Left lung (tissue), 14 donors: ENCODE measurements at places on chromosomes 5 and 9. TPM values are rescaled to one million over a fixed set of nuclear protein-coding genes. Genes with fewer than 3 reads are reported as not detected.

GRCh38 chr9:116901260-116901659 is 214.2 kb downstream of the TRIM32 start:
- no peak for DNase-seq

BAAT gene
- total RNA-seq = 18.6 TPM

- DNase-seq = no peak
Observed at GRCh38 chr9:93009337-93010015, 49.0 kb upstream of the SUSD3 start.

DNA sequence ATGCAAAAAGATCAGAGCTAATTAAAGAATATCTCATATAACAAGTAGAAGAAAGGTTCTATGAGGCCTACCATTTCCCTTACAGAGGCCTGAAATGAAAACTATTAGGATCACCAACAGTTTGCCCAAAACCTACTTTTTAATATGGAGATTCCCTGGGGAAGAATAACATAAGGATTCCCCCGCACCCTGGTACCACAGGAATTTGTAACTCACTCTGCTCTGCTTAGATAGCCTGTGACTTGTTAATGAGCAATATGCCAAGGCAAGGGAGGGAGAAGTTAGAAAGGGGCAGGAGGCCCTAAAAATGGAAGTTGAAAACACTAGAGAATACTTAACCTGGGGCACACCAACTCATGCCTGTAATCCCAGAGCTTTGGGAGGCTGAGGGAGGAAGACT is 107.0 kb downstream of the CDH6 start:
- DNase-seq = no peak

FBN2 gene
- total RNA-seq = 6.2 TPM

DNA sequence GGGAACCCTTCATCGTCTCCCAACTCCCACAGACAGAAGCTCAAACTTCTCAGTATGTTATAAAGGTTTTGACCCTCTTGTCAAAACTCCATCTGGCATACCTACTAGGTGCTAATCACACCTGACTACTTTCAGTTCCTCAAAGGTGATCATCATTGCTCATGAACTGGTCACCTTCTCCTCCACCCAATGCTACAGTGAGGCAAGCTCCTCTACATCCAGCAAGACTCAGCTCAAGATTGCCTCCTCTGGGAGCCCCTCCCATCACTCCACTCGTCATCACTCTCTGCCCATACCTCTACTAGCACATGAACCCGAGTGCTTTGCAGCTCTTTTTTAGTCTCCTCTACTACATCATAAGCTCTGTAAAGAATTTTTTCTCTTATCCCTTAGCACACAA is 102.4 kb downstream of the LPAR1 start:
- DNase-seq = no peak

NSD1 gene
- total RNA-seq = 71.2 TPM

HACD4 gene
- 8.4 TPM for total RNA-seq

DNA sequence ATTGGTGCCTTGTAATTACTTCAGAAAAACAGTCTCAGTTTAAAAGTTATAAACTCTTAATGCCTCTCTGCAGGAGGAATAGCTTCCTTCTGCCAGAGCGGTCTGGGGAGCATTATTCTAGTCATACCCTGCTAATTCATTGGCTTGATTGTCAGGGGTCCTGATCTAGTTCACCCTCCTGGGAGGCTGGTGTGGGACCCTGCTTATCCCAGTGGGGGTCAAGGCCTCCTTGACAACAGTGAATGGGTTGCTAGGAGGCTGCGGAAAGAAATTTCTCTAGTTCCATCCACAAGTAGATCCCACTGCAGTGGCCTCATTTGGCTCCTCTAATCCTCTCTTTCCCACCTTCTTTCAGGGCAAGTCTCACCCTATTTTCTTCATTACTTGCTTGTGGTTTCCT is 105.7 kb downstream of the TMC1 start:
- DNase-seq = no peak

DNA sequence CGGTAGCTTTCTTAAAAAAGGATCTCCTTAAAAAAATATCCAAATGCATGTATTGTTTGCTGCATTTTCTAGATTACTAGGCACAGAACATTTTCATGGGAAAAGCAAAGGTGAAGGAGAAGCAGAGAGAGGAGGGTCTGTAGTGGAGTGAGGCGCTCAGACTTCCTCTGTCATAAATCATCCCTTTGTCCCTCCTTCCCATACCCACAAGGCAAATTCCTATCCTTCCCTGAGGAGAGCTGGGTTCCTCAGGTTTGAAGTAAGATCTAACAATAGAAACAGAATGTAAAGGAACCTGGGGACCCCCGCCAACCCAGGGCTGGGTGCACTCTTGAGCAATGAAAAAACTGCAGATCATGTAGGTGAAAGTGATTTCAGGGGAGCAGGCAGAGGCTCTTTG is 149.2 kb upstream of the ANKH start:
- DNase-seq = no peak

PGM5 gene
- total RNA-seq = 21.7 TPM

GRCh38 chr5:149278451-149279210 is 7.0 kb downstream of the AFAP1L1 start:
- no peak for DNase-seq

HAPLN1 gene
- total RNA-seq = 0.73 TPM

GRCh38 chr5:119117237-119117636 is 46.4 kb downstream of the DMXL1 start:
- DNase-seq = no peak

GRCh38 chr5:179768326-179769085 is 25.3 kb upstream of the LTC4S start:
- DNase-seq = peak; percentile 26

GRCh38 chr5:139636207-139636792 is 11.8 kb upstream of the CXXC5 start:
- DNase-seq = peak; percentile 59

- no peak for DNase-seq
Observed at GRCh38 chr9:35682520-35683315, 7.0 kb downstream of the TPM2 start.

GRCh38 chr5:34059977-34060376 is 17.0 kb upstream of the C1QTNF3 start:
- DNase-seq = no peak

DNA sequence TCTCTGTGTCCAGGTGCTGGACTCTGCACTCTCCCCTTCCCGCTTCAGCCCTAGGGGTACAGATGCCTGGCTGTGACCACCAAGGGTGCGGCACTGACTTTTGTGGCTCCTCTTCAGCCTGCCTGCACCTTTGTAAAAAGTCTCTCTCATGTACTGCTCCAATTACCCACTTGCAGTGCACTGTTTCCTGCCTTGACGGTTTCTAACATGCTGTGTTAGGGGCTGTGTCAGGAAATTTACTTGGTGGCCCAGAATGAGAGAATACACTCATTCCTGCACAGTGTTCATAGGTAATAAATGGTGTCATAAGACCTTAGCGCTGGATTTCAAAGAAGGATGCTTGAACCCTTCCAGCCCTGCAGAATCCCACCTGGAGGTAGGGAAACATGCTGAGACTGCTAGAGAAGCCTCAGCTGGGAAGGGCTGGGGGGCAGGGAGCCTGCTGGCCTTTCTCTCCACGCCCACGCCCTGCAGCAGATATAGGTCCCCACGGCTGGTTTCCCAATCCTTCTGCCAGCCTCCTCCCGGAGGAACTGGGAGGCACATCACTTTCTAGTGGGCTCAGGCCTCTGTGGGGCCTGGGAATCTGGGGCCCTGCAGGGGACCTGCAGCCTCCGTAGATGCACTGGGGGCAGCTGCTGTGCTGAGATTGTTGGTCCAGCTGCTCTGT is 17.6 kb upstream of the HRH2 start:
- no peak for DNase-seq

CDH6 gene
- total RNA-seq = 9.3 TPM

CTXN3 gene
- total RNA-seq = not detected

- DNase-seq = no peak
Observed at GRCh38 chr5:159073026-159073425, 26.7 kb downstream of the EBF1 start.

DNA sequence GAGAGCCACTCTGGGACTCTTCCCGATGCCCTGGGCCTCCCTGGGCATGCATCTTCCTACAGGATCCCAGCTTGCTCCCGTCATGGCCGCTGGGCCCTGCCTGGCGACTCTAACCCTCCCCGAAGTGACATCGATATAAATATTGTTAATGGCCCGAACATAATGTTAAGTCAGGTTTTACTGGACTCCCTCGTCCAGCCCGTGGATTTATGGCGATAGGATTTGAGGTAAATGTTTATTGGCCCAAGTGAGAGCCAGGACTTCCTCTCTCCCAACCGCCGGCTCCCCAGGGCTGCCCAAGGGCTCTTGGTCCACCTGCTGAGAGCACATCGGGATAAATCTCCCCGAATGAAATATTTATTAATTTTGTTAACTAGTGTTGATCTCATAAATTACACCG is 246.3 kb downstream of the PBX3 start:
- no peak for DNase-seq

DNA sequence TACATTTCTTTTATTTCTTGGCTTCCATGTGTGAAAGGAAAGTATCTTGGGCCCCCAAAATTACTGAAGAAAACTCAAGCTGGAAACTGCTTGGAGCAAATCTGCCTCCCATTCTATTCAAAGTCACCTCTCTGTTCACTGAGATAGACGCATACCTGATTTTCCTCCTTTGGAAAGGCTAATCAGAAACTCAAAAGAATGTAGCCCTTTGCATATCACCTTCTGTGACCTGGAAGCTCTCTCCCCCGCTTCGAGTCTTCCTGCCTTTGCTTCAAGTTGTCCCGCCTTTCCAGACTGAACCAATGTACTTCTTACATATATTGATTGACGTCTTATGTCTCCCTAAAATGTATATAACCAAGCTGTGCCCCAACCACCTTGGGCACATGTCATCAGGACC is 5.0 kb upstream of the RXFP3 start:
- no peak for DNase-seq

- DNase-seq = no peak
Observed at GRCh38 chr5:135081240-135081639, 47.2 kb upstream of the PITX1 start.

GRCh38 chr9:135517407-135517822 is 3.8 kb upstream of the LCN1 start:
- DNase-seq = no peak

- DNase-seq = no peak
Observed at GRCh38 chr5:392431-392988, 50.5 kb upstream of the EXOC3 start.
